ENCODE measurements at places on chromosomes 4 and X.

DNA sequence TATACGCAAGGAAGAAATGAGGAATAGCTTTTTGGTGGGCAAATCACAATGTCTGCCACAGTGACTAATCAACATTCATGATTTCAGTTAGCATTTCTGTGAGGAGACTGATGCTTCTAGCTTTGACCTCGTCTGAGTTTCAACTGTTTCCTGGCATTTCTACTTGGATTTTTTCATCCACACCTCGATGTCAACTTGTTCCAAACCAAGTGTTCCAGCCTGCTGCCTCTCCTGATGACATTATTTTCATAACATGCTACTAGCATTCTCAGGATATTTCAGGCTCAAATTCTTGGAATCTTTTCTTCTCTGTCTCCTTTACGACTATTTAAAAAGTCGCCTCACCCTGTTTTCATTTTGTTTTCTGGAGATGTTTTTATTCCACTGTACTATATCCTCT lies 90.3 kb upstream of the TEX13D start:
- no peak for DNase-seq

GRCh38 chrX:41381685-41382084 lies 47.7 kb downstream of the DDX3X start:
- DNase-seq: peak; percentile 26

- DNase-seq: no peak
Observed at GRCh38 chr4:101292901-101293300, 54.4 kb downstream of the PPP3CA start.

- no peak for DNase-seq
Observed at GRCh38 chrX:147637190-147637589, 274.5 kb upstream of the FMR1 start.

DNA sequence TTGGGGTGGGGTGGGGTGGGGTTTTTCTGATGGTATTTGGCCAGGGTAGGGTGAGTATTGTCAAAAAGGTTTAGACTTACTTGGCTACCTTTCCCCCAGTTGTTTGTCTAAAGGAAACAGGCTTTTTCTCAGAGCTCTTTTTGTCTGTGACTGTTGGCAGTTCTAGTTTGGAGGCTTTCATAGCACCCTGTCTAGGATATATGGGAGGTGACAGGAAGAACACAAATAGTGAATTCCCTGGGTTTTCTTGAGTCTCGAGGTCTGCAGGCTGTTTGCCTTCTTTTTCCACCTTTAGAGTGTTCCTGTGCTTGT lies 13.5 kb downstream of the RPS6KA3 start:
- DNase-seq: no peak

GRCh38 chrX:1361910-1362309 lies 25.3 kb downstream of the IL3RA start:
- no peak for DNase-seq

DNA sequence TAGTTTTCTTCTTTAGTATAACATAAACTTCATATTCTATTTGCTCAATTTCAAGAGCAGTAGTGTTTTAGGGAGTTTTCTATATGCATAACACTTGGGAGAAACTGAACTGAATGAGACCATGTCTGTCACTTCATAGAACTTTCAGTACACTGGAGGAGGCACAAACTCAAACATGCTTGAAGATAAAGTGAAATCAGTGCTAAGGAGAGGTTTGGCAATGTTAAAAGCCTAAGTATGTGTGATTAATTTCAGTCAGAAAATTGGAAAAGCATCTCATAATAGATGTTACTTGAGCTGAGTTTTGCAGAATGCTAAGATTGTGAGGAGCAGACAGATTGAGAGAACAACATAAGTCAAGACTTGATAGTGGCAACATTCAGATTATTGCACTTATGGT lies 411.2 kb upstream of the HS3ST1 start:
- no peak for DNase-seq

DNA sequence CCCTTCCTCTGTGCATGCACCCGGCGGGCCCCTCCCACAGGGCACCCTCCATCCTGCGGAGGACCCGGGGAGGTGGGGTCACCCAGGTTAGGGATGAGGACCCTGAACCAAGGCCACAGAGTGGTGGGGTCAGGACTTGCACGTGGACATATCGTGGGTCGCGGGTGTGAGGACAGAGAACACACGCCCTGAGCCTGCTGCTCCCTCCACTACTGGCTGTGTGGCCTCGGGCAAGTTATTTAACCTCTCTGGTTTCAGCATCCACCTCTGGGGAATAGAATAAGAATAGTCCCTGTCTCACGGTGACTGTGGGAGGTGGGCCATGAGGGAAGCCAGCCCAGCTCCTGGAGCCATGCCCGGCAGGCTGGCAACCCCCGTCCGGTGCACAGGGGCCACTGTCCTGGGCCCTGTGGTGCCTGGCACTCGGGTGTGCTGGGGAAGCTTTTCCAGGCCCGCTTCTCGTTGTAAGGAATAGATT lies 5.1 kb downstream of the PSAPL1 start:
- DNase-seq: no peak

- DNase-seq: peak; percentile 1
Observed at GRCh38 chr4:64158648-64159326, 250.5 kb downstream of the TECRL start.

GRCh38 chr4:129080129-129080528 lies 13.2 kb downstream of the SCLT1 start:
- no peak for DNase-seq

- DNase-seq: no peak
Observed at GRCh38 chr4:109191216-109191615, 111.2 kb downstream of the COL25A1 start.

GRCh38 chr4:15378062-15378461 lies 49.8 kb upstream of the C1QTNF7 start:
- DNase-seq: no peak

DNA sequence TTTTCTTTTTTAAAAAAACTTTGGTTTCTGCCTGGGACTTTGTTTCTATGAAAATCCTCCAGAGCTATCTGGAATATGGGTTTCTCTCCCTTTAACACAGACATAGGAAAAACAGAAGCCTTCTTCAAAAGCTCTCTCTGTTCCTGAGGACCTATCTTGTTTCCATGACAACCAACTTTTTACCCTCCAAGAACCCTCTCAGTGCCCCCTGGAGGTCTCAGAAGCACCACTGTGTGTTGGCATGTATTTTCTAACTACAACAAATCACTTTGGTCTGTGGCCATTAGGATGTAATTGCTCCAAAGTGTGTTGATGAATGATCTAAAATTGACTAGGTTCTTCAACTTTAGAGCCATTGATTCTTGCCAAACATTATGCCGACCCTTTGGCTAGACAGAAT lies 1331.6 kb downstream of the ADGRL3 start:
- no peak for DNase-seq

GRCh38 chr4:2280531-2281300 lies 18.8 kb upstream of the MXD4 start:
- no peak for DNase-seq

GRCh38 chrX:154434394-154435168 lies 2.4 kb upstream of the GDI1 start:
- no peak for DNase-seq

- DNase-seq: no peak
Observed at GRCh38 chr4:48509543-48509942, 19.5 kb downstream of the ZAR1 start.

DNA sequence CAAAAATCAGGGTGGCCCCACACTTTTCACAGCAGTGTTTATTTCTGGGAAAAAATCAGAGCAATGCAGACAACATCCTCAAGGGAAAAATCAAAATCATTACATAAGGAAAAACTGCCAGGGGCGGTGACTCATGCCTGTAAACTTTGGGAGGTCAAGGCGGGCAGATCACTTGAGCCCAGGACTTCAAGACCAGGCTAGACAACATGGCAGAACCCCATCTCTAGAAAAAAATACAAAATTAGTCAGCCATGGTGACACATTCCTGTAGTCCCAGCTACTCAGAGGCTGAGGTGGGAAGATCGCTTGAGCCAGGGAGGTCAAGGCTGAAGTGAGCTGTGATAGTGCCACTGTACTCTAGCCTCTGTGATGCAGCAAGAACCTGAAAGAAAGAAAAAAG lies 102.8 kb downstream of the NAF1 start:
- no peak for DNase-seq

GRCh38 chr4:174714393-174715211 lies 114.4 kb downstream of the GLRA3 start:
- DNase-seq: peak; percentile 6

DNA sequence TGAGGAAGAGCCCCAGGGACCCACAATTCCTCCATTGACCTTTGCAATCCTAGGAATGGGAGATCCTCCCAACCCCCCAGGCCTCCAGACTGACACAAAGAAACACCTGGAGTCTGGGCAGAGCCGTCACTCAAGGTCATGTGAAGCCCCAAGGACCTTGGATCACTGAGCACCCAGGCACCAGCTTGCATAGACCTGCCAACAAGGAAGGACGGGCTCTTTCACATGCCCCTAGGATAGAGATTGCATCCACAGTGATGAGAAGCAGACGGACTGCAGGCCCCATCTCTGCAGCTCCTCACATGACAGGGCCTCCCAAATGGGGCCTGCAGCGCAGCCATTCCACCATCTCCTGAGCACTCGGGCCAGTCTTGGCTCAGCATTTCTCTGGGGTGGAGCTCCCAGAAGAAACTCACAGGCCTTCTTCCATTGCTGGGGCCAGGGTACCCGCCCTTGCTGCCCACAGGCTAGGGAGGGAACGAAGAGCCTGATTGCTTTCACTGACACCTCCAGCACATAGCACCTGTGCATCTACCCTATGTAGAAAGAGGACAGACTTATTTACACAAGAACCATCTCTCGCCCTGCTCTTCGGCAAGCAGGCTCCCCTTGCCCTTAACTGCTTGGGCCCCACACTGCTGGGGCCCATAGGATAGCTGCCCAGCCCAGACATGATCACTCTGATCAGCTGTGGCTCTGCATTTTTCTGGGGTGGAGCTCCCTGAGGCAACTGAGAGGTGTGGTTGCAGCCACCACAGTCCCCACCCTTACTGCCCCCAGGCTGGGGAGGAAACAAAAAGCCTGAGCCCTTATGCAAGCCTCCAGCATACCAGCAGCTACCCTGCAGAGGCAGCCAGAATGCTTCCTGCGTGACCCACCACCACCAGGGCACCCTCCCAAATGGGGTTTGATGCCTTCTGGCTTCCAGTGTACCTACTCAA lies 185.7 kb upstream of the ZCCHC13 start:
- no peak for DNase-seq

- DNase-seq: no peak
Observed at GRCh38 chr4:180695851-180696250, 1547.4 kb upstream of the TENM3 start.

DNA sequence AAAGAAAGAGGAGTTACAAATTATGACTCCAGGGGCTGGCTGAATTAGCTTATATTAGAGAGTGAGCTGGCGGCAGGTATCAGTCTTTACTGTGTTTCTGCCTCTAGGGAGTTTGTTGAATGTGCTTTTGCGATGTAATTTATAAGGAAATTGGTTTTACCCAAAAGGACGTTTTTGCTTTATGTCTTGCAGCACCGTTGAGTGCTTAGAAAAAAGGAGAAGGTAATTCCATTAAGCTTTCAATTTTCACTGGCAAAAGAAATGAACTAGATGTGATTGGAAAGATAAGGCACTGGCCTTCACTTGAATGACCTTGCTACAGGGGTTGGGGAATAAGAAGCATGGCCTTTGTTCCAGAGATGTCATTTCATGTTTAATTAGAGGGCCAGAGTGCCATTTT lies 74.9 kb upstream of the CBR4 start:
- DNase-seq: no peak

DNA sequence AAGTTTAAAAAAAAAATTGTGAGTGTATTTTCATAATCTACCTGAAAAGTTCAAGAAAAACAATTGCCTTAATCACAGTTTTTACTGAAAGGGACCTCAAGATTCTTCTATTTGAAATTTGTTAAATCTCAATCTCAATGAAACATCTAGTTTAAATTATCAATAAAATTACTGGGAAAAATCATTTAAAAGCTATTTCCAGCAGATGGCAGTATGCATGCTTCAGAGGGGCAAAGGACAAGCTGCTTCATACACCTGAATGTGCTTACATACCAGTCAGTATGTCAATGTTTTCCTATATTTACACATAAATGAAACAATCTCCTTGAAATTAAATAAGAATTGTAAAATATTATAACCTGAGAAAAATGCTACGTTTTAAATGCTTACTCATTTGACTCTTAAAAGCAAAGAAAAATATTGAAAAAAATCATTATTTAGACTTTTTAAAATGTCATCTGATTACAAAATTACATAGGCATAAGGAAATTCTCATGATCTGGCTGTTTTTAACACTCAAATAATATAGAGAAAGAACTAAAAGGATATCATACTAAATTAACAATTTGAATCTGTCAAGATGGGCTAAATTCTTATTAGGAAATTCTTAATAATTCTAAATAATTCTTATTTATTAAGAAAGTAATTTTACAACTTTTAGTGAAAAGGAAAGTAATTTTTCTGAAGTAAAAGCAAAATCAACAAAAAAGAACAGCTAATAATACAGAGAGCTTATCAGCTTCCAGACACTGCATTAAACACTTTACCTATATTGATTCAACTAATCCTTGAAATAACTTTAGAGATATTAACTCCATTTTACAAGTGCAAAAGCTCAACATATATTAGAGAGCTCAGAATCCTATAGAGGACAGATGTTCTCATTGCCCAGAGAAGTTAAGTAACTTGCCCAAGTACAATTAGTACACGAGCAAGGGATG lies 242.1 kb downstream of the ADAMTS3 start:
- no peak for DNase-seq

DNA sequence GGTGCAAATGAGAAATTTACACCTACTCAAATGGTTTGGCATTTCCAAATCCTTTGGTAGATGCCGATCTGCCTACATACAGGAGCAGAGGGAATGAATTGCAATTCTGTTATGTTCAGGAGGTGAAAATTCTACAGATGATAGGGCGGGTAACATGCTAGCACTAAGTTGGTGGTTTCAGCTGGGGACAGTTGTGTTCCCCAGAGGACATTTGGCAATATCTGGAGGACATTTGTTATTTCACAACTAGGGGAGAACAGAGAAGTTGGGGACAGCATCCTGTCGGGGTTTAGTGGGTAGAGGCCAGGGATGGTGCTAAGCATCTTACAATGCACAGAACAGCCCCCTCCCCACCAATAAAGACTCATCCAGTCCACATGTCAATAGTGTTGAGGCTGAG lies 96.5 kb upstream of the PUDP start:
- no peak for DNase-seq

DNA sequence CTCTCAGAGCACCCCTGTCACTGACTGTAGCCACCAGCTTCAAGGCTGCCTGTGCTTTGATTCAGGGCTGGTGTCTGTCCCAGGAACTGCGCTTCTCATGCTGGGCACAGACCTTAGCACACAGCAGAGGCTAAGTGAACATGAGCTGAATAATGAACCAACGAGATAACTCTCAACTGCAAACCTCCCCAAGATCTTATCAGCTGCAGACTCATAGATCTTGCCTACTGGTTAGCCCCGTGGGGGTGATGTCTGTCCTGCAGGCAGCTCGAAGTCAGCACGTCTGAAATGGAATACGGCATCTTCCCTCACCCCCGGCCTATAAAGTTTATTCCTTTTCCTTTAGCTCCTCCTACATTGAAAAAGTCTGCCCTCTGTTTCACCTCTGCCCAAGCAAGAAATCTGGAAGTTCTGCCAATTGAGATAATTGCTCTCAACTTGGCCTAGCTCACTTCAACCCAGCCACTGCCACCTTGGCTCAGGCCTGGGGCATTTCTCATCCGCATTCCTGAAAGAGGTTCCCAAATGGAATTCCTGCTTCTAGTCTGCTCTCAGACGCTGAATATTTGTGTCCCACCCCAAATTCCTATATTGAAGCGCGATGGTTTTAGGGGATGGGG lies 73.7 kb downstream of the GATB start:
- DNase-seq: no peak

Measured in H54 (cell line).